Bronchial smooth muscle cell (primary cell): ENCODE measurements at places on chromosomes 4 and X. TPM values are rescaled to one million over a fixed set of nuclear protein-coding genes. Genes with fewer than 3 reads are reported as not detected.

CLNK gene
- total RNA-seq = not detected in 2 replicates

MAGEA2B gene
- total RNA-seq = not detected in 2 replicates

CENPVL2 gene
- total RNA-seq = not detected in 2 replicates

TMSB15C gene
- total RNA-seq = 2.0 and 4.3 TPM in 2 replicates

NPY2R gene
- total RNA-seq = not detected in 2 replicates

GLRA2 gene
- not detected in 2 replicates for total RNA-seq
